ENCODE measurements at places on chromosomes 6 and 20.

DNA sequence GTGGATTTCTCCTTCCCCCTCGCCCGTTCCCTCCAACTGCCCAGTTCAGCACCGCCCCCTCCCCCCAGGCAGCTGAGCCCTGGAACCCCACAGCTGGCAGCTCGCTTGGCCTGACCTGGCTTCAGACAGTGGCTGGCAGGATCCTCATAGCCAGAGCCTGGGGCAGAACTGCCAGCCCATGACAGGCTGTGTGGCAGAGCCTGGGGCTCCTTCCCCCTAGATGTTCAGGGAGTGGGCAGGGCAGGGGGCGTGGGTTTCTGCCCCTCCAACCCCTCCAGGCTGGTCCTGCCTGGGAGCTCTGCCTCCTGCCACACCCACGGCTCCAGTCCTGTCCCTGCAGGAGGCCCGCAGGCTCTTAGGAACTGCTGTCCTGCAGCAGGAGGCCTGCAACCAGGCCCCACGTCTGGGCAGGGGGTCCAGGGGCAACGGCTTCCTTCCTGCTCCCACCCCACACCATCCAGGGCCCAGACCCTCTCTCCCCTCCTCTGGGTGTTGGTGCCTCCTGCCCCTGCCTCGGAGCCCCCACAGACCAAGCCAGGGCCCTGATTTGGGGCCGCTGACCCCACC is 9.6 kb upstream of the KCNQ2 start:
- DNase-seq, result no peak

GRCh38 chr6:131213501-131213990 is 78.3 kb downstream of the AKAP7 start:
- DNase-seq, result no peak

GRCh38 chr20:59891581-59891980 is 41.9 kb downstream of the SYCP2 start:
- DNase-seq, result no peak

DNA sequence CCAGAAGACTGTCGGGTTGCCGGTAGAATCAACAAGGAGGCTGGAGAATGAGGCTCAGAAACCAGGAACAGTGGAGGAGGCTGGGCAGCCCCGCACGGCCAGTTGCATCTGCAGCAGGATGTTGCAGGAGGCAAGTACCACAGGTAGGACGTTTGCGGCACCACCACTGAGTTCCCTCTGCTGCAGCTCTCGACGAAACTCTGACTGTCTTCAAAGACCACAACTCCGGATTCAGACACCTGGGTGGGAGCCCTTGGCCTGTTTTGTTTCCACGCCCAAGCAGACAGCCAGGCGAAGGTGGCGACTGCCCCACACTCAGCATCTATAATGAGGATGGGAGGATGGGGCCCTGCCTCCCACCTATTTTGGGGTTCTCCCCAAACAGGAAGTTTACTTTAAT is 218.2 kb downstream of the ZDHHC14 start:
- no peak for DNase-seq

- DNase-seq, result no peak
These were observed 135.1 kb downstream of the TMEM242 start for GRCh38 chr6:157188213-157188612.

- DNase-seq, result no peak
These were observed 228.8 kb downstream of the TTLL2 start for GRCh38 chr6:167553736-167554119.

- DNase-seq, result peak; percentile 5
These were observed 85.2 kb upstream of the ECI2 start for GRCh38 chr6:4220558-4220957.

- no peak for DNase-seq
These were observed 74.7 kb upstream of the SLC4A11 start for GRCh38 chr20:3313683-3314065.

DNA sequence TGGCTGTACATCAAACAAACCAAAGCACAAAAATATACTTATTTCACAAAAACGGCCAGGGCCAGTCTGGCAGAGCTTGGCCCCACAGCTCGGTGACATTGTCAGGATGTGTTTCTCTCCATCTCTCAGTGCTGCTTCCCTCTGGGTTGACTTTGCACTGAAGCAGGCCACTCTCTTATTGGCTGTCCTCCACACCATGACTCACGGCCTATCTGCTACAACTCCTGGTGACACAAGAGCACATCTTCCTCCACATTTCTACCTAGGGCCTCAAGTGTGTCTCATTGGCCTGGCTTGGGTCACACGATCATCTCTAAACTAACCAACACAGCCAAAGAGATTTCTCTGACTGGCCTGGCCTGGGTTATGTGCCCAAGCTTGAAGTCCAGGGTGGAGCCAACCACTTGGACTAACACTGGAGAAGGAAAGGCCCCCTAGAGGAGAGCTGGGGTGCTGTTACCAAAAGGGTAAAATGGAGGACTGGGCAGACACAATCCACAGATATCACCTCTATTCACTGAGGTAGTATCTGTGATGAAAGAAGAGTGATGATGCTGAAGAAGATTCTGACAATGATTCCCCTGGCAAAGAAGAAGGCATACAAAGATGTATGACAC is 159.8 kb upstream of the TSHZ2 start:
- DNase-seq, result no peak

DNA sequence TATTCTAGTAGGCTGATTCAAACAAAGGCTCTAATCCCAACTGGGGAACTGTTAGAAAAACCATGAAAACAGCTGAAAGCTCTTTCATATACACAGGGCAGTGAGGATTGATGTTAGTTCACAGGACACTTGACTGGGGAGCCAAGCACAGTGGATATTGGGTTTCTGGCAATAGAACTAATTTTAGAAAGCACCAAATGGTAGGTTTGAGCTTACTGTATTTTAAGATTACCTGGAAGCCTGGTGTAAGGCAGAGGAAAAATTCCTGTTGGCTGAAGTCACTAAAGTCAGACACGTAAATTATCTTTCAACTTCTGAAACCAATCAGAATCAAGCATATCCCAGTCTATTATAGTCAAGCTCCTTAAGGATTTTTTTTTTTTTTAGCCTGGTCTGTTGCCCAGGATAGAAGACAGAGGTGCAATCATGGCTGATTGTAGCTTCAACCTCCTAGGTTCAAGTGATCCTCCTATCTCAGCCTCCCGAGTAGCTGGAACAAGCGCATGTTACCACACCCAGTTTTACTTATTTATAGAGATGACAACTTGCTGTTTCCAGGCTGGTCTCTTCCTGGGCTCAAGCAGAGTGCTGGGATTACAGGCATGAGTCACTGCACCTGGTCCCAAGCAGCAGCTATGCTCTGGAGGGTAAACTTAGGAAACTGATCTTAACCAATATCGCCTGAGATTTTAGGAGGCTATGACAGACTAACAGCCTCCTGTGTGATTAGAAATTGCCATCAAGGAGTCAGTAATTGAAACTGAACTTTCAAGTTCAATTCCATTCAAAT is 32.5 kb upstream of the SYNCRIP start:
- DNase-seq, result no peak

- DNase-seq, result peak; percentile 44
These were observed 95.5 kb upstream of the SCGN start for GRCh38 chr6:25556516-25556915.

- no peak for DNase-seq
These were observed 1.7 kb upstream of the HDDC2 start for GRCh38 chr6:125303512-125303854.

DNA sequence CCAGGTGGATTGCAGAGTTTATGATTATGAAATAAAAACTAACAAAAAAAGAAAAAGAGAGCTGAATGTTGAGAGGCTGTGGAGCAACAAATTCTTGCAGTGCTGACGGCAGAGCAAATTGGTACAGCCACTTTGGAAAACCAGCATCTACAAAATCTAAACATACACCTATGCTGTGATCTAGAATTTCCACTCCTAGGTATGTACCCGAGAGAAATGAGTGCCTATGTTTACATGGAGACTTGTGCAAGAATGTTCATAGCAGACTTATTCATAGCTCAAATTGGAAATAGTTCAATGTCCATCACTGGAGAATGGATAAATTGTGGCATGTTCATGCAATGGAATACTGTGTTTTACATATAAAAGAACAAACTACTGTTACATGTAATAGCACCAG is 3.0 kb upstream of the BLCAP start:
- DNase-seq, result no peak

- DNase-seq, result no peak
These were observed 338.1 kb upstream of the MMS22L start for GRCh38 chr6:97621111-97621510.

GRCh38 chr6:106829451-106829850 is 145.1 kb downstream of the CD24 start:
- DNase-seq, result no peak

DNA sequence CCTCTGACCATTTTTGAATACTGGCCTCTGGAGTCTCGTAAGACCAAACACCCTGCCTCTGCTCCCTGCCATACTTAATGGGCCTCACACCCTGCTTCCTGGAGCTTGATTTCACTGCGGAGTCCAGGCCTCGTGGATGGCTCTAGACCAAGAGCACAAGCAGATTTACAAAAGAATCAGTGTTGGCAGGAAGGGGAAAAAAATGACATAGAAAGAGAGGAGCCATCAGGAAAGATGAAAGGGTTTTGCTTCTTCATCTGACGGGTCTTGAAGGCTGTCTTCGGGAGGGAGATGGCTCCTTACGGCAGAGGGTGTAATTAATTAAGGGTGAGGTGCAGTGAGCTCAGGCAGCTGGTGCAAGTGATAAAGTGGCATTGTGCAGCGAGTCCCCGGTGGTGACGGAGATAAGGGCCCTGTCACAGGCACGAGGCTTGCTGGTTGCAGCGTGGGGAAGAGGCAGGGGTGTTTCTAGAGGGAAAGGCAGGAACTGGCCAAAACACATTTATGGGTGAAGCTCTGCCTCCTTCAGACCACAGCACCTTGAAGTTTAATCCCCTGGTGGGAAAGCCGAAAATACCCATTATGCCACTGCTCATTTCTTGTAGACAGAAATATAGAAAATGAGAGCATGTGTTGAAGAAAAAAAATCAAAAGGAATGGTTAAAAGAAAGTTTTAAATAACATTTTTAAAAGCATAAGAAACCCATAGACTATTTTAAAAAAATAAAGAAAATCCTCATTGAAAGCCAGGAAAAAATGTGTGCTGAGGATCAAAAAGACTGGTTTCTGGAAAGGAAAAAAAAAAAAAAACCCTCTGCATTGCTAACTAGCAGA is 128.6 kb upstream of the LRFN2 start:
- no peak for DNase-seq

- DNase-seq, result no peak
These were observed 214.4 kb upstream of the KCNG1 start for GRCh38 chr20:51237278-51237677.

DNA sequence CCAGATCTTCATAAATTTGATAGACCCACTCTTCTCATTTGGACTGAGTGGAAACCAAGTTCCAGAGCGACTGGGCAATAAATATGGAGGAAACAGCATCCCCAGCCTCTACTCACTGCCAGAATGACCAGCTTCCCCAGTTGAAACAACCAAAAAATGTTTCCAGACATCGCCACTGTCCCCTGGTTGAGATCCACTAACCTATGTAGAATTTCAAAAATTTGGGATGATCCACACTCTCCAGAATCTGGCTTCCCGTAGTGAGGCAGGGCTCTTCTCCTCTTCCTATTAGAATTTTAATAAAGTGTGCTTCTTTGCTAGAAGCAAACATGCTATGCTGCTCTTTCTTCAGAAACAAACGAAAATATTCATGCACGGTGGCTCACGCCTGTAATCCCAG is 287.0 kb upstream of the SUPT3H start:
- DNase-seq, result no peak

DNA sequence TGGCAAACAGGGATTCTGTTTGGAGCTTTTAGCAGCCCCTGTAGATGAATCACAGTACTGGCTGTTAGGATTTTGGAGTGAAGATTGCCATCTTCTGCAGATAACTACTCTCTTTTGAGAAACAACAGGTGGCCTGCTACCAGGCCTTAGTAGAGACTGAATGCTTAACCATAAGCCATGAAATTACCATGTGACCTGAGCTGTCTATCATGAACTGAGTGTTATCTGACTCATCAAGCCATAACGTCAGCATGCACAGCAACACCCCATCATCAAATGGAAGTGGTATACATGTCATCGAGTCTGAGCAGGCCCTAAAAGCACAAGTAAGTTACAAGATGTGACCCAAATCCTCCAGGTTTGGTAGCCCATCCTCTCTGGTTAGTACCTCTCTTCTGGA is 132.6 kb downstream of the GPR63 start:
- no peak for DNase-seq

GRCh38 chr6:56677559-56677958 is 34.9 kb upstream of the DST start:
- no peak for DNase-seq

DNA sequence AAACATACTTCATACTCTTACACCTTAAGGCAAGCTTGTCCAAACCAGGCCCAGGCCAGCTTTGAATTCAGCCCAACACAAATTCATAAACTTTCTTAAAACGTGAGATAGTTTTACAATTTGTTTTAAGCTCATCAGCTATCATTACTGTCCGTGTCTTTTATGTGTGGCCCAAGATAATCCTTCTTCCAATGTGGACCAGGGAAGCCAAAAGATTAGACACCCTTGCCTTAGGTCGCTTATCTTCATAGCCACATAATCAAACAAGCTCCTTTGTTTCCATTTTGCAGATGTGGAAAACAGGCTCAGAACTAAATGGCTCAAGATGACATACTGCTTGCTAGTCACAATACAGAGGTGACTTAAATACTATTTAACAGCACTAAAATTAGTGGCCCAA is 6.0 kb downstream of the SALL4 start:
- DNase-seq, result no peak

GRCh38 chr6:84623956-84624680 is 140.3 kb downstream of the TBX18 start:
- DNase-seq, result no peak

DNA sequence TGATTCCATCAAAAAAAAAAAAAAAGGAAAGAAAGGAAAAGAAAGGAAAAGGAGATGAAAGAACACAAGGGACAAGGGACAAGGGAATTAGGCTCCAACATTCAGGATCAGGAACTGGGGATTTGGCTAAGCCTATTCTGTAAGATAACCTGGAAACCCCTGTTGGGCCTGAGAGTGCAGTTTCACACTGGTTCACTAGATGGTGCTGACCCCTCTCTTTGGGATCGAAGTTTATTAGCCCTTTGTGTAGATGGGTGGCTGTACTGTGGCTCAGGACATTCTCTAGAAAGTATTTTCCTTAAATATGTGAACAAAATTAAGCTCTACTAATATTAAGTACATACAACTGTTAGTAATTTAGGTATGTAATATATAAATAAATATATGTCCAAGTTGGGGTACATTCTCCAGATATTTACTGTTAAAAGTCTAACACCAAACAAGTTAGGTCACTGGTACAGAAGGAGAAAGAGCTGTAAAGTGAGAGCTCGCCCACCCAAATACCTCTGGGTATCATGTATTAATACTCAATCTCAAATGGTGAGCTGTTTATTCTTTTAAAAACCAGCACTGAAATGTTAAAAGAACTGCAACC is 6.3 kb downstream of the OR2A4 start:
- peak; percentile 32 for DNase-seq

DNA sequence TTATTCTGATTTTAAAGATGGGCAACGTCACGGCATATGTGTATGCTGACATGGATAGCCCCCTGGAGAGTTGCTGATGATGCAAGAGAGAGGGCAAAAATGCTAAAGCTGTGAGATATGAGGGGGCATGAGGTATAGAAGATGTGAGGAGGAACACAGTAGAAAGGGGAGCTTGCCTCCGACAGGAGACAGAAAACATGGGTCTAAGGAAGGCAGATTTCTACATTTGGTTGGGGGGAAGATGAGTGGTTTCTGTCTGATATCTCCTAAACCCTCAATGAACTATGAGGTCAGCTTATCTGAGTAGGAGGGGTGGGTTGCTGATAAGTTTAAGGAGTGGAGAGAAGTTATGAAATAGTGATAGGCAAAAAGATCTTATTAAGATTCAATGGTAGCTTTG is 6.0 kb downstream of the RNF24 start:
- no peak for DNase-seq

All from AG09319 (cell line).